ENCODE measurements at places on chromosomes 5 and 9.

DNA sequence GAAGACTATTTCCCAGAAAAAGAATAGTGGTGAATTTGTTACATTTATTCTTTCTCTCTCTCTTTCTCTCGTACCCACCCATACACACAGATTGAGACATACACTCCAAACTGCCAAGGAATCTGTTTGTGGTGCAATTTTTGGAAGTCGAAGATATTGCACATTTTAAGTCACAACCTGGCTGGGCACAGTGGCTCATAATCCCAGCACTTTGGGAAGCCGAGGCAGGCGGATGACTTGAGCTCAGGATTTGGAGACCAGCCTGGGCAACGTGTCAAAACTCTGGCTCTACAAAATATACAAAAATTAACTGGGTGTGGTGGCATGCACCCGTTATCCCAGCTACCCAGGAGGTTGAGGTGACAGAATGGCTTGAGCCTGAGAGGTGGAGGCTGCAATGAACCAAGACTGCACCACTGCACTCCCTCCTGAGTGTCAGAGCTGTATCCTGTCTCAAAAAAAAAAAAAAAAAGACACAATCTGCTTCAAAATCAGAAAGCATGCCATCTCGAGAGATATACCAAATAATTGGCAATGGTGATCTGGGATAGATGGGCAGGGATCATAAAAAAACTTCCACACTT, 19.2 kb upstream of the PLIN2 start:
- DNase-seq: no peak

GRCh38 chr5:16857635-16858034, 78.5 kb downstream of the MYO10 start:
- no peak for DNase-seq

GRCh38 chr5:62192958-62193357, 113.0 kb upstream of the KIF2A start:
- no peak for DNase-seq

- no peak for DNase-seq
Observed at GRCh38 chr9:131470581-131470991, 32.1 kb upstream of the POMT1 start.

- no peak for DNase-seq
Observed at GRCh38 chr9:76136986-76137385, 246.5 kb downstream of the PCSK5 start.

DNA sequence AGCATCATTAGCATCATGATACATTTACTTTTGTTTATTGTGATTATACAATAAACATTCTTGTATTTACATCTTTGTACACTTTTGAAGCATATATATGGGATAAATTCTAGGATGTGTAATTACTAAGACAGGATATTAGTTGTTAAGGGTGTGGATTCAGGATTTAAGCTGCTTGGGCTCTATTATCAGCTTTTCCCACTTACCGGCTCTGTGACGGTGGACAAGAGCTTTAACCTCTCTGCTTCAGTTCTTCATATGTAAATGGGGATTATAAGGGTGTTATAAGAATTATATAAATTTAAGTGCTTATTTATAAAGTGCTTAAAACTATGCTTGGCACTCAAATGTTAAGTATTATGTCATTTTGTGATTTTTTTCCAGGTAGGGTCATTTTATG, 131.1 kb downstream of the FER start:
- no peak for DNase-seq

GRCh38 chr9:134403682-134404301, 77.5 kb downstream of the RXRA start:
- no peak for DNase-seq

DNA sequence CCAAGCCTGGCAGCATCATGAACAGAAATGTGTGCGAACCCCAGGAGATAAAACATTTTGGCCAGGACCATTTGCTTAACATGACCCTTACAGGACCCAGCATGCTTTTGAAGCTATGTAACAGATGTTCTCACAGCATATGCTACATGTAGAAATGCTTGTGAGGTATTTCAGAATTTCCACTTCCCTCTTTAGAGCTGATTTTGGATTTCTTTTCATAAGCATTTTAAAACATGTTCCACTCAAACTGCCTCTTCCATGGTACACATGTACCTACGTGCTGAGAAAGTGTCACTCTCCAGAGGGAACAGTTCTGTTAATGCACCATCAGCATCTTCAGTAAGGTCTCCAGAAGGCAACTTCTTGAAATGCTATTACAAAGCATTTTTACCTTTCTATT, 15.7 kb upstream of the TSSK1B start:
- no peak for DNase-seq

DNA sequence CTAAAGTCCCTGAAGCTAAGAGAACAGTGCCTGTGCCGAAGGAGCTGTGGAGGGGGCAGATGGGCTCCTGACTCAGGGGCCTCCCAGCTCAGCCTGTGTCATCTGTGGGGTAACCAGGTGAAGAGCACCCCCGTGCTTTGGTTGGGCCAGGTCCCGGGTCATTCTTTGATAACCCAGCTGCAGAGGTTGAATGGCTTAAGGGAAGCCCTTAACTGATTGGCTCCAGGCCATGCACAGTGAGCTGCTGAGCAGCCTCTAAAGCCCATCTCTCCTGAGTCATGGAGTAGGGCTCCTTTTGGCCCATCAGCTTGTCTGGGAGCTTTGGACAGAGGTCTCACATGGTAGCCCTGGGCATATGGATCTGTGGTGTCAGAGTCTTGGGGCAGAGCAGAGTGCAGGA, 28.7 kb downstream of the COL27A1 start:
- DNase-seq: no peak

- DNase-seq: peak; percentile 89
Observed at GRCh38 chr5:56350597-56351170, 117.6 kb upstream of the ANKRD55 start.

- DNase-seq: no peak
Observed at GRCh38 chr9:120946259-120946658, 19.7 kb upstream of the TRAF1 start.

GRCh38 chr5:1516615-1517601, 6.9 kb downstream of the LPCAT1 start:
- no peak for DNase-seq

GRCh38 chr5:1247811-1248210, 22.6 kb downstream of the SLC6A18 start:
- DNase-seq: no peak

GRCh38 chr9:73151653-73152542, at the start of gene ANXA1:
TSS of gene ANXA1 (plus strand) at chr9:73151865. CDS start at chr9:73158536, 6,671 bp downstream.
- peak; percentile 7 for DNase-seq

DNA sequence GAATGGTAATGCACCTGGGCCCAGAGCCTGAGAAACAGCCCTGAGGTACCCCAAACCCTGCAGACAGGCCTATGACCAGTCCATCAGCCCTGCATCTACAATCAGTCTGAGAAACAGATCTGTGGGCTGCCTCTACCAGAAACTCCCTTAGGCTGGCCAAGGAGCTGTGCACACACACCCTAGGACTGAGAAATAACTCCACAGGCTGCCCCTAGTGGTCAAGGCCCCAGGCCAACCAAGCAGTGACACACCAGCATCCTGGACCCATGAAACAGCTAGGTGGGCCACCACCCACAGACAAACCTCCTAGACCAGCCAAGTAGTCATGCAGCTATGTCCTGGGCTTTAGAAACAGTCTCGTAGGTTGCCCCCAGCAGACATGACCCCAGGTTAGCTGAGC, 253.6 kb upstream of the VLDLR start:
- DNase-seq: no peak

- DNase-seq: no peak
Observed at GRCh38 chr9:137589441-137590122, 730 bp downstream of the ZMYND19 start.

DNA sequence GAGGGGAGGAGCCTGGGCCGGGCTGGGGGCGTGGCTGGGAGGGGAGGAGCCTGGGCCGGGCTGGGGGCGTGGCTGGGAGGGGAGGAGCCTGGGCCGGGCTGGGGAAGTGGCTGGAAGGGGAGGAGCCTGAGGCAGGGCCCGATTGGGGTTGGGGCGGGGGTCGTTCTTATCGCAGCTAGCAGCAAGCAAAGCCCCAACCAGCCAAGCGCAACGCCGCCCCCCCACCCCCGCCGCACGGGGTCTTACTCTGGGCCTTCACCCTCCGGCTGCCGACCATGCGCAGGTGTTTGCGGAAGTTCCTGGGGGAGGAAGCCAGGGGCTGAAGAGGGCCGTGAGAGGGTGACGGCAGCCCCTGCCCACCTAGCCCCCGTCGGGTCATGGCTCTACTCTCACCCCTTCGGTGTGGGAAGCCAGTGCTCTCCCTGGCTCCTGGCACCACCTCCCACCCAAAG, 5.0 kb downstream of the NSMF start:
- DNase-seq: no peak

DNA sequence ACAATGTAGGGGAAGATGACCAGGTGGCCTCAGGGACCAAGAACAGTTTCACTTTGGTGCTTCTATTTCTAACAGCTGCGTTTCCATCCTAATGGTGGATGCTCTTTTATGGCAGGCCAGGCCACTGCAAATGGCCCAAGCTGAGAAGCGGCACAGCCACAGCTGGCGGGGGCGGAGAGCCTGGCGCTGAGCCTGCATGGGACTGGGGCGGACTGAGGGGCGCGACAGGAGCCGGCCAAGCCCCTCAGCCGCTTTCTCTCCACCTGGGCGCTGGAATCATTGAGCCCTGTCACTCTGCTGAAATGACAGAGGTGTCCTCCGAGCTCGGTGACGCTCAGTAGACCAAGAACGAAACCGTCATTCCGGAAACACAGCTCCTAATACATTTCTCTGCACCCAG, 317.3 kb upstream of the PDE4D start:
- DNase-seq: no peak

GRCh38 chr5:191036-191948, at the start of gene LRRC14B:
TSS of gene LRRC14B (plus strand) at chr5:191495. CDS start at chr5:191539, 44 bp downstream.
- DNase-seq: no peak

GRCh38 chr9:97272072-97272471, 35.4 kb upstream of the CCDC180 start:
- DNase-seq: no peak

- no peak for DNase-seq
Observed at GRCh38 chr9:136619742-136620440, 42.8 kb upstream of the EGFL7 start.

Data from T1000 (cell line).